ENCODE measurements at places on chromosomes 1 and 21.

- no peak for DNase-seq
Measured at GRCh38 chr1:198622001-198622400, 16.8 kb upstream of the PTPRC start.

DNA sequence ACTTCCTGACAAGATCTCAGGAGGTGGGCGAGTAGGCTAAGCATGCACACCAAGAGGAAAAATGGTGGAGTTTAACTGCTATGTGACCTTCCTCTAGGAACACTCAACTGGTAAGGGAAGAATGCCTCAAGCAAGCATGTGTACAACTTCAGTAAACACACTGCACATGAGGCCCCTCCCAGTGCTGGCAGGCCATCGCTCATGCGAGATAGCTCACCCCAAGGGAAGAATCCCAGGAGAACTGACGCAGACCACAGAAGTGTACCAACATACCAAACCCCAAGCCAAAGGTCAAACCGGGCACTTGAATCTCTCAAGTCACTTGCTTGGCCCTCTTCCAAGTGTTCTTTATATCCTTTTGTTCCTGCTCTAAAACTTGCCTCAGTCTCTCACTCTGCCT, 40.5 kb upstream of the GALNT2 start:
- no peak for DNase-seq

DNA sequence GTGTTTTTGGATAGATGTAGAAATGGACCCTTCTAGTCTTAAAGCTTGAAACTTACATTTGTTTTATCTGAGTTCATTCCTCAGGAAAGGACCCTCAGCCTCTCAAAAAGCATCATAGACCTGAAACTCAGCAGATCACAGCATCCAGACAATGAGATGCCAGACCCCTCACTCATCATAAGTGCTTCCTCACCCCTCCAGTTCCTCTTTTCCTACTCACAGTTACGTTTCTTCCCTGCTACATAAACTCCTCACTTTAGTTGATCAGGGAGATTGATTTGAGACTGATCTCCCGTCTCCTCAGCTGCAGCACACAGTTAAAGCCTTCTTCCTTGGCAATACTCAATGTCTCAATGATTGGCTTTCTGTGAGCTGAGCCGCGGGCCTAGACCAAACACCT, 282.0 kb downstream of the FAM72C start:
- no peak for DNase-seq

DNA sequence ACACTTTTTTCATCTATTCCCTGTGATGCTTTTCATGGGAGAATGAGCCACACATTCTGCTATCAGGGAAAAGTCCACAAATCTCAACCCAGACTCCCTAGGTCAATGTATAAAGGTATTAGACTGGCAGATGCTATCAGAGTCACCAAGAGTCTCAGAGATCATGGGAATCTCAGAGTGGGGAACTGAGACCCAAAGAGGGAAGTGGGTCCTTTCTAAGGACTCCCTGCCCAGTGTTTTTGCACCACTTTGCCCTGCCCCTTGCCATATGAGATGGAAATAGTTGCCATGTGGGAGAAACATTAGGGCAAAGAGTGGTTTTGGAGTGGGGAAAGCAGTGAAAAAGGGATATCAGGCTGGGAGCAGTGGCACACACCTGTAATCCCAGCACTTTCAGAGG, 19.1 kb upstream of the AZIN2 start:
- DNase-seq, result no peak

- DNase-seq, result no peak
Measured at GRCh38 chr1:159866066-159866465, 3.6 kb upstream of the VSIG8 start.

DNA sequence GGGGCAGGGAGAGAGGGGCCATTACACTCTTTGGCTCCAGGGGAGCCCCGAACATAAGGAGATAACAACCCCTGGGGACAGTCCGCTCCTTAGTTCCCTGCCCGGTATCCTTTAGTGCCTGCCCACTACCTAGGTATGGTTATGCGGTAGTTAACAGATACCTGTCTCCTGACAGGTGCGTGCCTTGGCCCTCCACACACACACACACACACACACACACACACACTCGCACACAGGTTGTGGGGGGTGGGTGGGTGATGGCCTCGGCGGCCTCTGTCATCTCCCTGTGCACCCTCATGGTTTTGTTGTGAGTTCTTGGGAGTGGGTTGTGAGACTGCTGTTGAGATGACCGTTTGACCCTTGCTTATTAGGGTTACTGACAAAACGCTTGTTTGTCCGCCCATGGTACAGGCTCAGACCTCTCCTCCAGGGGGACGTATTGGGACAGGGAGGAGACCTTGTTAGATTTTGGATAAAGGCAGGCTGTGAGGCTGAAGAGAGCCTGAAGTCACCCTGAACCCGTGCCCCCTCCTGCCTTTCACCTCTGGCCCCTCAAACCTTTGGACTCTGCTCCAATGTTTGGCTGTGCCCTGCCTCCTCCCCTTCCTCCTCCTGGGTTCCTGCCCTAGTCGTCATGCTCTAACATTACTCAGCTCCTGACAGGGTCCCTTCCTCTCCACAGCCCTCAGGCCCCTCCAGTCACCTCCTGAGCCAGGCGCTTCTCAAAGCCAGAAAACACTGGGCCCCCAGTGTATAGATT, 979 bp downstream of the RASSF5 start:
- DNase-seq, result no peak

DNA sequence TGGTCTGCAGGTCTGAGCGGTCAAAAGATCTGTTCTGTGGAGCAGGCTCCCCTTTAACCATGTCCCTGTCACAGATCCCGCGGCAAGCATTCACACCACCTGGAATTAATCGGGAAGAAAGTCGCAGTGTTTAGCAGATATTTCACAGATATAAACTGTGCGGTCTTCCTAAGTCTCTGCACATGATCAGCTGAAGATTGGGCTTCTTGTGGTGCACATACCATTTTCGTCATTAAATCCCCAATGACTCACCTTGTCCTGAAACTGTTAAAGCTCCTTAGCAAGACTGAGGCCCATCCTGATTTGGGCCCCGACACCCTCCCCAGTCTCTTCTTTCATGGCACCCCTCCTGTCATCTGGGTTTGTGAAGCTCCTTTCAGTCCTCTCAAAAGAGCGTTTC, 158.8 kb downstream of the KIF26B start:
- no peak for DNase-seq

DNA sequence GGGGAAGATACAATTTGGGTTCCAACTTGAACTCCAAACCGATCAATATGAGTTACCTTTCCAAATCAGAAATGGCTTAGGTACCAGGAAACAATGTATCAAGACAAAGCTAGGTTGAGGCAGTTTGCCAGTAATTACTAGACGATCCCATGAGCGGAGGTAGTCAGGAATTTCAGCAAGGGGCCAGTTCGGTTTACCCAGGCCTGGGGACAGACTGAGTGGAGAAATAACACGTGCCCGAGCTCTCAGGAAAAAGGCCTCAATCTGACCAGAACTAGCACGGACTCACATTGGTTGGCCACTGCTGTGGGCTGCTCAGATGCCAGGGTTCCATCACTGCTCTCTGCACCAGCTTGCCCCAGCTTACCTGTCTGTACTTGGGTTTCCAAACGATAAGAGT, 15.3 kb downstream of the CLSTN1 start:
- no peak for DNase-seq

- DNase-seq, result no peak
Measured at GRCh38 chr1:205458777-205459566, 3.1 kb upstream of the BLACAT1 start.

GRCh38 chr1:76095802-76096201, 21.3 kb downstream of the ST6GALNAC3 start:
- no peak for DNase-seq

- DNase-seq, result no peak
Measured at GRCh38 chr1:242019018-242019417, 20.1 kb upstream of the MAP1LC3C start.

- DNase-seq, result no peak
Measured at GRCh38 chr1:173020138-173020750, 30.5 kb downstream of the TNFSF18 start.

DNA sequence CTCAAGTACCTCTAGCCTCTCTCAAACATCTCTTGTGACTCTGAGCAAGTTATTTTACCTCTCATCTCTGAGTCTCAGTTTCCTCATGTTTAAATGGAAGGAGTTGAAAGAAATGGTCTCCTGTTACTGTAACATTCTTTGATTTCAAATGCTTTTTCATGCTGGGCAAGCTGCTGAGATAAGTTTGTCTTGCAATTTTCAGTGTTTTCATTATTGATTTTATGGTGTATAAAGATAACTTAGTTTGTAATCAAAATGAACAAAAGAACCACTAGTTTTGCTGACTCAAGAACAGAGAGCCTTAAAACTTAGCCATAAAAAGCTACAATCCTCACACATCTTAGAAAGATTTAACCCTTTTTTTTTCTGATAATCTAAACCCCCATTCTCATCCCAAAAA, 4.5 kb downstream of the LIPI start:
- DNase-seq, result no peak

- DNase-seq, result no peak
Measured at GRCh38 chr1:90837420-90837819, 120.3 kb upstream of the BARHL2 start.

DNA sequence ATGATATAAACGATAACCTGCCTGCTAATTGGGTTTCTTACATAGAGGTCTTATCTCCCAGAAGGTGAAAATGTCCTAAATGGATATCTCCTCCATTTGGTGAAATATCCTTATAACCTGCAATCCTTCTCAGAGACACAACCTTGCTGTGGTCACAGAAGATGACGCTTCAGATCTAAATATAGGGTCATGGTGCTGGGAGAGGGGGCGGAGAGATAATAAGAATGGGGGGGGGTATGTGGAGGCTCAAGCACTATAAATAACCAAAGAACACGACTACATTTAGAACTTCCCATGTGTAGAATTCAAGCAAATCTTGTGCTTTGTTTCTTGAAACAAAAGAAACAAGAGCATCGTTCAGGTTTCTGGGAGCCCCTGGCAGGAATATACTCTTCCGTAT, 260.6 kb upstream of the ESRRG start:
- DNase-seq, result no peak

- no peak for DNase-seq
Measured at GRCh38 chr21:46255758-46256337, 27.3 kb upstream of the LSS start.
